RPMI7951 (cell line): ENCODE measurements at places on chromosomes 3 and 15. TPM values are rescaled to one million over a fixed set of nuclear protein-coding genes. Genes with fewer than 3 reads are reported as not detected.

ARHGEF26 gene
- total RNA-seq: 2.2 and 3.3 TPM in 2 replicates

MTMR10 gene
- 8.4 and 13.2 TPM in 2 replicates for total RNA-seq

EPHA3 gene
- 0.20 and 0.24 TPM in 2 replicates for total RNA-seq

TP63 gene
- 16.7 and 22.3 TPM in 2 replicates for total RNA-seq

POTEB2 gene
- not detected in 2 replicates for total RNA-seq

TMCO5A gene
- not detected in 2 replicates for total RNA-seq

CADM2 gene
- total RNA-seq: under 0.01 TPM in 1 of 2 replicates, not detected in the other

ARPC4 gene
- 254 and 426 TPM in 2 replicates for total RNA-seq

SERPINI2 gene
- not detected in 2 replicates for total RNA-seq

CATSPER2 gene
- total RNA-seq: 0.60 and 1.9 TPM in 2 replicates

ADIPOQ gene
- total RNA-seq: not detected in 2 replicates

ALCAM gene
- total RNA-seq: 89.3 and 104 TPM in 2 replicates

TMEM212 gene
- not detected in 2 replicates for total RNA-seq

C3orf62 gene
- total RNA-seq: 0.84 and 0.88 TPM in 2 replicates

CGNL1 gene
- under 0.01 TPM in 2 replicates for total RNA-seq

THSD4 gene
- 25.2 and 26.3 TPM in 2 replicates for total RNA-seq

RASGRP1 gene
- 0.12 and 0.20 TPM in 2 replicates for total RNA-seq

TAMM41 gene
- total RNA-seq: 9.6 and 9.9 TPM in 2 replicates

HACL1 gene
- 35.1 and 35.3 TPM in 2 replicates for total RNA-seq

ACTC1 gene
- not detected in 2 replicates for total RNA-seq

CPLX3 gene
- not detected in 2 replicates for total RNA-seq
